ENCODE measurements at places on chromosomes 2 and 18.

DNA sequence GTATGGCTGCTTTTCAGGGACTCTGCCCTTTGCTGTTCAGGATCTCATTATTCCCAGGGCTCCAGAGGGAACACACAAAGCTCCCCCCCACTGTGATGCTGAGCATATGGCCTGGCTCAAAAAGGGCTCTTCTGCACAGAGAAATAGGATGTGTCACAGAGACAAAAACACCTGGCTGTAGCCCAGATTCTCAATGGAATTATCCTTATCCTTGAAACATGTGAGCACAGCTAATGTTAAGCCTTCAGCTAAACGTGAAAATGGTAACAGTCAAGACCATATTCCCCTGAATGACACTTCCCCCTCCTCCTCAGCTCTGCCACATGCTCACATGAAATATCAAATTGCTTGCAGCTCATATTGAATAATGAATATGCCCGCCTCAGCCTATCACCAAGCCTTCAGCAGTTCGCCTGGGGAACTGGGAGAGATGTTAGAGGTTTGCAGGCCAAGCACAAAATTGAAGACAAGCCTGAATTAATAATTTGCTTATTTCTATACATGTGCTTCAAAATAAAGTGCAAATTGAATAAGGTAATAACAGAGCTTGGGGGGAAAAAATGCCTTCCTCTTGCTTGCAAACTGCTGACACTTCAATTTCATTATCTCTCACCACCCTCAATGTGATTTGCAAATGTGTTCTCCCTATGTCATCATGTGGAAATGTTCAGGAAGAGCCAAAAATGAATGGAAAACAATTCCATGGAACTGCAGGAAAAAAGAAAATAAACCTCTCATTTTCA lies 181.0 kb upstream of the HNRNPA3 start:
- DNase-seq: no peak

GRCh38 chr2:239948100-239948881 lies 76.9 kb downstream of the NDUFA10 start:
- DNase-seq: no peak

DNA sequence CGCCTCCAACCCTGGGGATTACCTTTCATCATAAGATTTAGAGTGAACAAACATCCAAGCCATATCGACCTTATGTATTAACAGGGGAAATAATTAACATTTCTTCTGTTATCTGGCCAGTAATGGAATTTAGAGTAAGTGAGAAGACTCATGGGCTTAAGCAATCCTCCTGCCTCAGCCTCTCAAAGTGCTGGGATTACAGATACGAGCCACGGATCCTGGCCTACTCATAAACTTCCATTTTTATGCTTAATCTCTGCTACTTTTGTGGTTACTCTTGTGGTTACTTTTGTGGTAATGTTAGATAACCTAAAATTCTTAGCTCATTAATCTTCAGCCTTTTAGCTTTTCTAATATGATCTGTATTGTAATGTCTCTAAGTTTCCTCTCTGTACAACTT lies 159.3 kb upstream of the SLC8A1 start:
- DNase-seq: no peak

DNA sequence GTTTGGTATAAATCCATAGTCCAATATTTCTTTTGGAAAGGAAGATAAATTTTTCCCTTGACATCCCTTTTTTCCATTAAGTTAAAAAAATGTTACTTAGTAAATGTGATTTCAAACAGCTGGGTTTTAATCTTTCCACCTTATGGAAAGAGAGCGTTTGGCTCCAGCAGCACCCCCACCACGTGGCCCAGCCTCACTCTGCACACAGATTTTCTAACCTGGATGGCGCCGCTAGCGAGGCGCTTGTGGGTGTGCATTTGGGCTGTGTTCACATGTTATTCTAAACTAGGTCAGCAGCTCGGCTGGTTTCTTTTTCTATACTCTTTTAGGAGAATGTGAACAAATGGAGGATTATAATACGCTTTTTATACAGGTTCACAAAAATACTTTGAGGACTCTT lies 218.0 kb downstream of the LDLRAD4 start:
- no peak for DNase-seq

DNA sequence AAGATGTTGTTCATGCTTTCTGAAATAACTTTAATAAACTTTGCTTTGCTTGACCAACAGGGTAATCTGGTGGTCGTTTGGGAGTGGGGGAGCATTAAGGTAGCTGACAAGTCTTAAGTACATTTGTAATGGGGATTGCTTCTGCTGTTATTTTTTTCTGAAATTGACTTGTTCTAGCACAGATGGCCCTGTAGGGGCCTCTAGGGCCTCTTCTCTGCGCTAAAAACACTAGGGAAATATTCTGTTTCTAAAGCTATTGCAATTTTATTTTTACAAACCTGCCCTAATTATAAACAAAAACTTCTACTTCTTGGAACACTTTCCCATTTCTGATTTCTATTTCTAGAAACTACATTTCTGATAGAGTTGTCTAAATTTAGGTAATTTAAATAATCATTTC lies 191.3 kb upstream of the KCNJ3 start:
- peak; percentile 8 for DNase-seq

DNA sequence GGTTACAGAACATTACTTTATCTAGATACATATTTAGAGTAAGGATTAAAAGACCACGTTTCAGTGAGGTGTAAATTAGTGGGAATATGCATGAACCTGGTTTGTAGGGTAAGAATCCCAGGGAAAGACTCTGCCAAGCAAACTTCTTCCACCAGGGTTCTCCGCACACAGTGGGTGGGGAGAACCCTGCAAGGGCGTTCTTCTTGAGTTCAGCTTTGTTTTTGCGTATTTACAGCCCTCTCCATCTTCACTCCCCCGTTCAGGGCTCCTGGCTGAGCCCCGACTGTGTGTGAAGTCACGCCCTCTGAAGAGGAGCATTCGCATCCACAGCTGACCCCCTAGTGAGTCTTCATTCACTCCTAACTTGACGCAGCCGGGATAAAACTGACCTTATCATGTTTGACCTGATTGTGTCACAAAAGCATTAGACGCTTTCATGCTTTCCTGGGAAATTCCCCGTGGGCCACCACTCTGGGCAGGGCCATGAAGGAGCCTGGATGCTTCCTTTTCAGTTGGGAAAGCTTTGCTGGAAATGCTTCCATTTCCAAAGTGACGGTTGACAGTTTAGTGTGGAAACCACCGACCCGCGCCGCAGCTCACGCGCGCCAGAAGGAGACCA lies 1.0 kb downstream of the ALKAL2 start:
- DNase-seq: no peak

DNA sequence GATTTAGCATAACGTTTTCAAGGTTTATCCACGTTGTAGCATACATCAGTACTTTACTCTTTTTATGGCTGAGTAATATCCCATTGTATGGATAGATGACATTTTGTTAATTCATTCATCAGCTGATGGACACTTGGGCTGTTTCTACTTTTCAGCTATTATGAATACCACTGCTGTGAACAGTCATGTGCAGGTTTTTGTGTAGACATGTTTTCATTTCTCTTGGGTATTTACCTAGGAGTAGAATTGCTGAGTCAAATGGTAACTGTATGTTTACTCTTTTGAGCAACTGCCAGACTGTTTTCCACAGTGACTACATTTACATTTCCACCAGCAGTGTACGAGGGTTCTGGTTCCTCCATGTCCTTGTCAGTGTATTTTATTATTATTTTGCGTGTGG lies 33.9 kb downstream of the COX7A2L start:
- no peak for DNase-seq

DNA sequence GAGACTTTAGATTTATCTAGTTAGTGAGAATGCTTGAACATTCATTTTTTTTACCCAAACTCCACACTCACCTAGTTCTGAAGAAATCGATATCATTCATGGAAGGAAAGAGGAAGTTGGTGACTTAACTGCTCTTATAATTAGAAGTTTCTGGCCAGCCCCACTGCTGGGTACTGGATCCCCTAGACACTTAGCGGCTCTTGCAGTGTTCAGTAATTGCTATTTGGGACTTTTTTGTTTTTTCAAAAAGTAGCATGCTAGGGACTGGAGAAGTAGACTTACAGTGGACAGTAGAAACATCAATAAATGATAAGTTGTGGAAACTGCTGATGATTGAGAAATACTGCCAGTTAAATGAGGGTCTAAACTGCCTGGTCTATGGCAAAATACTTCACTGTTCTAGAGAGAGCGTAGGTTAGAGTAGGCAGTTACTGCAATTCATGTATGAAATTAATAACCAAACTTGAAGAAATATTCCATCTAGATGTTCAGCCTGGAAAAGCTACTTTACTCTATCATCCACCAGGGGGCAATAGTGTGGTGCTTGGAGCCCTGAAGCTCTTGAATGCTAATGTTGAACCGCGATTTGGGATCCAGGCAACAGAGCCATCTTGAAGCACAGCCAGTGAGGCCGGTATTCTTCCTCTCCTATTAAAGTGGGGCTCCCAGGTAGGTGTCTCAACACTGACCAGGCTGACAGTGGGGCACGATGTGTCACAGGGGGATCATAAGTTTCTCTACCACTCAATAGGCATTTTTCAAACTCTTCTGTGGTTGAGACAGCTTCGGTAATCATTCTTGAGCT lies 146.1 kb upstream of the SESTD1 start:
- peak; percentile 60 for DNase-seq

DNA sequence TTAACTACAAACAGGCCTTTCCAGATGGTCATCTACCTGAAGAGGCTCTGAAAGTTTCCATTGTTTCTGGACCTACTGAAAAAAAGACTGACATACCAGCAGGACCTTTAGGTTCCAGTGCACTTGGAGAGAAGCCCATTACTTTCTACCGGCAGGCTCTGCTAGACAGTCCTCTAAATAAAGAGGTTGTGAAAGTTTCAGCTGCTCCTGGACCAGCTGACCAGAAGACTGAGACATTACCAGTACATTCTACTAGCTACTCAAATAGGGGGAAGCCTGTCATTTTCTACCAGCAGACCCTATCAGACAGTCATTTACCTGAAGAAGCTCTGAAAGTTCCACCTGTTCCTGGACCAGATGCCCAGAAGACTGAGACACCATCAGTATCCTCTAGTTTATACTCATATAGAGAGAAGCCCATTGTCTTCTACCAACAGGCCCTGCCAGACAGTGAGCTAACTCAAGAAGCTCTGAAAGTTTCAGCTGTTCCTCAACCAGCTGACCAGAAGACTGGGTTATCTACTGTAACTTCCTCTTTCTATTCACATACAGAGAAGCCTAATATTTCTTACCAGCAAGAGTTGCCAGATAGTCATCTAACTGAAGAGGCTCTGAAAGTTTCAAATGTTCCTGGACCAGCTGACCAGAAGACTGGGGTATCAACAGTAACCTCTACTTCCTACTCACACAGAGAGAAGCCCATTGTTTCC lies 65.8 kb downstream of the ALMS1 start:
- no peak for DNase-seq

DNA sequence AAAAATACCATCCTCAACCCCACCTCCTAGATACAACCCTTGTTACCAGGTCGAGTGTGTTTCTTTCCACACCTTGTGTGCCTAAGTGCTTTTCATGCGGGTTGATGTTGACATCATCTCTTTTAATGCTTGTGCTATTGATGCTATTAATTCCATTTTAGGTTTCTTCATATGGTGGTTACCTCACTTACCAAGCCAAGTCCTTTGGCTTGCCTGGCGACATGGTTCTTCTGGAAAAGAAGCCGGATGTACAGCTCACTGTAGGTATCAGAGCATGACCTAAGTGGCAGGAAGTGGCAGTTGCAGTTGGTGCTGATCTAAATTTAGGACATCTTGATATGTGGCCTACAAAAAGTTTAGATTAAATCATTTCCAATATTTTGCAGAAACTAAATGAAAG lies 149.9 kb upstream of the TTC39C start:
- no peak for DNase-seq

GRCh38 chr2:72144274-72144631 lies 3.4 kb downstream of the CYP26B1 start:
- DNase-seq: no peak

- no peak for DNase-seq
Observed at GRCh38 chr18:61765097-61765496, 127.7 kb downstream of the RNF152 start.

DNA sequence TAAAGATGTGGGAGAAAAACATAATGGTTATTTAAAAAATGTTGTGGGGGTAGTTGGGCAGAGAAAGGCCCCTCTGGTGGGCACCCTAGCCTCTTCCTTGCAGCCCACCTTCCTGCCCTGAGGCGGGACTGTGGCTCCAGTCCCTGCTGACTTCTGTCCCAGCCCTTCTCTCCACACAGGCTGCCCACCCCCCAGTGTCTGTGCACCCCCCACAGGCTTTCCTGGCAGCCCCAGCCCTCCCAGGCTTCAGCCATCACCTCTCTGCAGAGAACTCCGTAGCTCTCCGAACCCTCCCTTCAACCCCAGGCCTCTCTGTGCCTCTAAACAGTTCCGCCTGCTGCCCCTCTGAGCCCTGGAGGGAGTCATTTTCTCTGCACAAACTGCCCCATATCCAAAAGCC lies 75.4 kb downstream of the DYSF start:
- DNase-seq: no peak

GRCh38 chr2:178005756-178006155 lies 66.8 kb downstream of the PDE11A start:
- DNase-seq: no peak

- no peak for DNase-seq
Observed at GRCh38 chr2:37250869-37251740, 19.6 kb downstream of the NDUFAF7 start.

- no peak for DNase-seq
Observed at GRCh38 chr2:16950436-16950835, 284.8 kb upstream of the CYRIA start.

DNA sequence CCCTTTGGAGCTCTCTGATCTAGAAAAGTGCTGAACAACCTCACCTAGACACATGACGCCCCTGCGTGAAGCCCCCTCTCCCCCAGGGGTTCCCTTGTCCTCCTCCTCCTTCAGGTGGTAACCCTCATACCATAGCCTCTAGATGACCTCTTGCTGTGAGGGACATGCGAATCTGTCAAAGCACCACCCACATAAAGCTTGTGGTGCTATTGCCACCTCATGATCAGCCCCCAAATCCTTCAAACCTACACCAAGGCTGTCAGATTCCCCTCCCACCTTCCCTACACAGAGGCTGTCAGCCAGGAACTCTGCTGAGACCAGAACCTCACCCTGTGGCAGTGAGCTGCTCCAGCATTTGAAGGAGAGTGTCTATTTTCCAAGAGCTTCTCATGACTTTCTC lies 43.1 kb upstream of the TEX51 start:
- no peak for DNase-seq

DNA sequence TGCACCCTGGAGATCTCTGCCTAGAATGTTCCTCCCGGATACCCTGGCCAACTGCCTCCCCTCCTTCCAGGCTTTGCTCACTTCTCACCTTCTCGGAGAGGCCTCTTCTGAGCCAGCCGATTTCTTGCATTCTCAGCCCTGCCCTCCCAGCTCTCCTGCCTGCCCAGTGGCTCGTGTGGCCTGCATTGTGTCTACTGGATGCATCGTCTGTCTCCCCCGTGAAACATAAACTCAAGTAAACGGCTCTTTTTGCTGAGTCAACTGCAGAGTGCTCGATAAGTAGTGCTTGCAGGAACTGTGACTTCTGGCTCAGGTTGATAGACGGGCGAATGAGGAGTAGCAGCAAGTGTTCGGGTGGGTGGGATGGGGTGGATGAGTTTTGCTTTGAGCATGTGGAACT lies 112.5 kb upstream of the ODC1 start:
- DNase-seq: no peak

DNA sequence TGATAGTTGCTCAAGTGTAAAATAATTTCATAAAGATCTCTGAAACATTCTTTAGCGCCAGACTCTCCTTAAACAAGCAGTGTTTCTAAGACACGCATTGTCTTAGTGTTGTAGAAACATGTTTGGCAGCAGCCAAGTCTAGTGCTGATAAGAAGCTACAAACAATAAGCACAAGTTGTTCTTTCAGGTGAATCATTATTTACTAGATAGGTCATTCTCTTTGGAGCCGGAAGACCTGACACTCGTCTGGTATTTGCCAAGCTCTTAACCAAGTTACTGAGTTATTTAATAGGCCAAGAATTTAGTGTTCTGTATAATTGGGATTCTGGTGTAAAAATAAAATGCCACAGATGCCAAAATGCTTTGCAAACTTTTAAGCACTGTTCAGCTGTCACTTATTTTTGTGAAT lies 852.1 kb downstream of the CPS1 start:
- no peak for DNase-seq
